ENCODE measurements at places on chromosomes 1 and 21. TPM values are rescaled to one million over a fixed set of nuclear protein-coding genes. Genes with fewer than 3 reads are reported as not detected.

REG4 gene
- not detected for total RNA-seq

FNDC10 gene
- total RNA-seq = 2.6 TPM

DNA sequence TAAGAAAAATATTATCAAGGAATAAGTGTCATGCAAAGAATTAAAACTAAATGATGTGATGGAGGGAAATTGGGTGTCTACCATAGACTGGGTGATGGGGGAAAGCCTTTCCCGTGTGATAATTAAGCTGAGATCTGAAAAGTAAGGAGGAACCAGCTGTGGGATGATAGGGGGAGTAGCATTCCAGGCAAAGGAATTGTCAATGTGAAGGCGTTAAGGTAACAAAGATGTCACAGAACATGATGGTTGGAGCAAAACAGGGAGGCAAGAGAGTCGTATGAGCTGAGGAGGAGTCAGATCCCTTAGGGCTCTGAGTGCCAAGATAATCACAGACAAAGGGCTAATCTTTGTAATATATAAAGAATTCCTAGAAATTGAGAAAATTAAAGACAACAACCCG is 170.1 kb downstream of the CDC7 start:
- no peak for DNase-seq

DNA sequence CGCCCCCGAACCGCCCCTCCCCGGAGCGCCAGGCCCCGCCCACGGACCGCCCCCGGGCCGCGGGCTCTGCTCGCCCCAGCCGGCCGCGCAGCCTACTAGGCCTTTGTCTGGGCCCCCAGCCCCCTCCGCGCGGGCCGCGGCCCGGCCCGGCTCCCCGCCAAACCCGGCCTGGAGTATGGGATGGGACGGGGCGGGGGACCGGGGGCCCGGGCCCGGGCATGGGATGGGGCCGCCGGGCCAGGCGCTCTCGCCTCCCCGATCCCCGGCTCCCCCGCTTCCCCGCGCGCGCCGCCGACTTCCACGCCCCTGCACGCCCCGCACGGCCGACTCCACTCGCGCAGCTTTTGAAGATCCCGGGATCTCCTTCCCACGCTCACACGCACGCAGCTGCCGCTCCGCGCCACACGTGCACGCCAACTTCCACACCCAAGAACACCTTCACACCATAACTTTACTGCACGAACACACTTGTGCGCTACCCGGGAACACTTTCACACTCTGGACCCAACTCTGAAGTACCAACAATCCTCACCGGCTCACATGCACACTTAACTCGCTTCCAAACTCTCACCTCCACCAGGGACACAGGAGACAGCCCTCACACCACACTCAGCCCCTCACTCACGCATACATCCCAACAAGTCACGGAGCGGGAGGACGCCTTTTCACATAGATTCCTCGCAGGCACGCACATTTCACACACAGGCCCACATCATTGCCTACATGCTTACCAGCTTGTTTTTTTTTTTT is 437 bp upstream of the HSPG2 start:
- peak; percentile 94 for DNase-seq

- no peak for DNase-seq
Measured at GRCh38 chr1:231028682-231029081, 11.4 kb downstream of the FAM89A start.

GRCh38 chr1:192797891-192798290 is 10.9 kb upstream of the RGS2 start:
- DNase-seq = no peak
